Glutamatergic neuron (in vitro differentiated cells): ENCODE measurements at places on chromosomes 5 and 9. TPM values are rescaled to one million over a fixed set of nuclear protein-coding genes. Genes with fewer than 3 reads are reported as not detected.

DNA sequence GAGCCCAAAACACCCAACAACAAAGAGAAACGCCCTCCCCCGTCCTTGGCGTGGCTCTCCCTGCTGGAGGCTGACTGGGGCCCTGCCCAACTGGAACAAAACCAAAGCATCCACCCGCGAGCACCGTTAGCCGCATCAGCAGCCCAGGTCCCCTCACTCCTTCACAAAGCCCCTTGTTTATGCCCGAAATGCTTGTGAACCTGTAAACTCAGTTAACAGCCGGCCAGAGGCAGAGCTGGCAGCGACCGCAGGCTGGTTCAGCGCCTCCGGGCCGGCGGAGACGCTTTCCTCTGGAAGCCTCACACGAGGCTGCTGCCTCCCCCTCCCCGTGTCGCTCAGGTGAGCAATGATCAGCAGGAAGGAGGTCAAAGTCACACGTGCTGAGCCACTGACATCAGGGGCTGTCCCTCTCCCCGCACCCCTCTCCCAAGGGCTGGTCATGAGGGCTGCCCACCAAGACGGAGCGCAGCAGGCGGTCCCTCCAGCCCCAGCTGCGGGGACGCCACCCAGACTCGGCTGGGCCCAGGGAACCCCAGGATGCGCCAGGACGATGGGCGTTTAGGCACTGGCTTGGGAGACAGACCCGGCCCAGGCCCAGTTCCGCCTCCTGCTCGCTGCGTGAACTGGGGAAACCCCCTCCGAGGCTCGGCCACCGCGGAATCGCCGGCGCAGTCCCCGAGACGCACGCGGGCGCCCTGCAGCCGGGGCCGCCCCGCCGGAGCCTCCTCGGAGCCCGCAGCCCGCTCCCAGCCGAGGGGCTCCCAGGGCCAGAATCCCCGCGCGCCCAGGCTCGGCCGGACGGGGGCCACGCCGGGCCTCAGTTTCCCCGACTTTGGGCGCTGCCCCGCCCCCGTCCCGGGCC is 563 bp downstream of the SNAPC4 start:
- peaks cover 3% of the 10 kb centered on the region for H3K4me1 ChIP-seq
- H3K36me3 ChIP-seq = no peaks in the 10 kb centered on the region

- peaks cover 6% of the 10 kb centered on the region for H3K27me3 ChIP-seq
- H3K4me1 ChIP-seq = peaks cover 4% of the 10 kb centered on the region
- no peak for DNase-seq
- H3K27ac ChIP-seq = peak overlapping the region; percentile 98
- peak overlapping the region; percentile 99 for H3K4me3 ChIP-seq
These were observed 614 bp upstream of the CPLANE1 start for GRCh38 chr5:37249815-37250164.

DNA sequence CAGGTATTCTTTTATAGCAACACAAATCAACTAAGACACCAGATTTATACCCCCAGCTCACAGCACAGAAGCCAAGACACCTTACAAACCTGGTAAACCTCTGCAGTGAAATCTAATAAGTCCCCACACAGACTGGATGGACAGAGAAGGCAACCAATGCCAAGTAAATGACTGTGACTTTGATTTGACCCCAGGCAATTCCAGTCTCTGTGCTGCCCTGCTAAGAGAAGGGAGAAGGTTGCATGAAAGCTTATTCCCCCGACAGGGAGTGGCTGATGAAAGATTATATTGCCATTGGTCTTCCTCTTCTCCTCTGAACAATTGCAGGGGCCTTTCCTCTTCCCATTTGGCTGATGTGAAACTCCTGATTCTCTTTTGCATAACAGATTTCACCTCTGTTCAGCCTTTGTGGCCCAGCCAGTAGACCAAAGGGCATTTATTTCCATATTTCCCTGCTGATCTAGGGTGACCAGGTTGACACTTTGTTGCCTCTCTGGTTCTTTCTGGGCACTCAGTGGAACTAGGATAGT is 107.6 kb downstream of the ADRB2 start:
- H3K4me3 ChIP-seq = no peak overlapping the region
- no peak for DNase-seq
- H3K36me3 ChIP-seq = no peaks in the 10 kb centered on the region
- H3K4me1 ChIP-seq = no peaks in the 10 kb centered on the region
- H3K27ac ChIP-seq = no peak overlapping the region
- peaks cover 2% of the 10 kb centered on the region for H3K27me3 ChIP-seq

DNA sequence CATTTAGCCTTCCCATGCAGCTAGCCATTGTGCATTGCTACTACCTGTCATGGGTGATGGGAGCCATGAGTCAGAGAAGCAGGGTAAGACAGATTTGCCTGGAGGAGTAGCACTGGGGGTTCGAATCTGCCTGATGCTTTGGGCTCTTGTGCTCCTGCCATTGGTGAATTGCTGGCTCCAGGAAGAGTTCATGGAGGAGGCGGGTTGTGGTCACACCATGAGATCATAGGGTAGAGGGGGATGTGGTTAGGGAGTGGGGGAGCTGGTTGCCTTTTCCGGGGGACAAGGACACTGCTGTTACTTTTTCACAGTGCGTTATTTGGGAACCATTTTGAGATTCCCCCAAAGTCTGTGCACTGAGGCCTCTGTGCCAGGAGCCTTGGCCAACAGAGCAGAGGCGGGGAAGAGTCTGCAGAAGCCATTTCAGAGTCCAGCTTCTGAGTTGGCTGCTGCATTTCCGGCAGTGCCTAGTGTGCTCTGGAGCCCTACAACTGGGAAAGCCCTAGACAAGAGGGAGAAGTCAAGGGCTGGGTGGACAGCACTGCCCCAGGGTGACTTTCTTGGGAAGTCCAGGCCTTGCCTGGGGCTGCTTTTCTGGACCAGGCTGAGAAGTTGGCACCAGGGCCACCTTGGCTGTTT is 6.2 kb downstream of the ANGPTL2 start:
- peaks cover 26% of the 10 kb centered on the region for H3K4me1 ChIP-seq
- H3K4me3 ChIP-seq = no peak overlapping the region
- peaks cover 2% of the 10 kb centered on the region for H3K36me3 ChIP-seq
- no peak overlapping the region for H3K27ac ChIP-seq
- no peak for DNase-seq

DNA sequence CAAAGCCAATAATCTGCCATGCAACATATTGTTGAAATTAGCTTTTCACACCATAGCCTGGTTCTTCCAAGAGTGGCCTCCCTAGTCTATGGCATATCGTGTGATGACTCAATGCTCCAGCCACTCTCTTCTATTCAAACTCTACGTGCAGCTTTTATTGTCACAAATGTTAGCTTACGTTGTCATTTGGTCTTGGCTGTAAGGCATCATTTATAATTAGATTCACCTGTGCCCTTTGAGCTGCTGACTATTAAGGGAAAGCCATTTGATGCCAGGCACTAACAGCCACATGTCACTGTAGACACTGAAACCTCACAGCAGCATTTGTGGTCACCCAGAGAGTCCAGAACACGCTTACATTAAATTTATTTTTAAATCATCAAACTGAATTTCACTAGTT is 66.8 kb downstream of the APBA1 start:
- no peaks in the 10 kb centered on the region for H3K36me3 ChIP-seq
- no peaks in the 10 kb centered on the region for H3K4me1 ChIP-seq
- no peak for DNase-seq
- no peak overlapping the region for H3K27ac ChIP-seq
- no peak overlapping the region for H3K4me3 ChIP-seq
- peaks cover 3% of the 10 kb centered on the region for H3K27me3 ChIP-seq

- no peak for DNase-seq
- H3K4me3 ChIP-seq = no peak overlapping the region
- no peaks in the 10 kb centered on the region for H3K36me3 ChIP-seq
These were observed 73.0 kb upstream of the NR4A3 start for GRCh38 chr9:99748676-99749075.

DNA sequence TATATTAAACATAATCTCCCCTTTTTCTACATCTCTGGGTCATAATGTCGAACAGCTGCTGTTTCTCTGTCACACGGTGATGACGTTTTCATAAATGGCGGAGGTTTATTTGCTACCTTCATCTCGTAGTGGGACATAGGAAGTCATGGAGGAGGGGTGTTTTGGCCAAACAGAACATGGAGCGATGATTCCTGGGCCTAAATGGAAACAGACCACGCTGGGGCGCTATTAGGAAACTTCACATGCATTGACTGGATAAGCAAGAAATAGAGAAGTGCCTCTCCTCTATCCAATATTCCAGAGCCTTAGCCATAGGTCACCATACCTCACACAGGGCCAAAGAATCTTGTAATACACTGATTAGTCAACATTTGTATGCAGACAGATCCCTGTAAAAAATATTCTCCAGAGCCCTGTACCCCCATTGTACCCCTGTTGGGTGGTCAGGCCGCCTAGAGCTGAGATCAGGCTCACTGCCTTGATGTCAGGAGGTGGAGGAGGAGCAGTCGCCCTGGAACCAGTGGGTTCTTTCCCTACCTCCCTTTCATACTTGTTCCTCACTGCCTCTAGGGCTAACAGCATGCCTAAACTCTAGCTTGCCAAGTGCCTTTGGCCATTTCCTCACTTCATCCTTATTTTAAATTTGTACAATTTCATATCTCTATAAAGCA is 77.8 kb upstream of the SPIN1 start:
- no peaks in the 10 kb centered on the region for H3K27me3 ChIP-seq
- no peak overlapping the region for H3K4me3 ChIP-seq
- no peaks in the 10 kb centered on the region for H3K36me3 ChIP-seq
- no peak for DNase-seq
- H3K4me1 ChIP-seq = peaks cover 3% of the 10 kb centered on the region

DNA sequence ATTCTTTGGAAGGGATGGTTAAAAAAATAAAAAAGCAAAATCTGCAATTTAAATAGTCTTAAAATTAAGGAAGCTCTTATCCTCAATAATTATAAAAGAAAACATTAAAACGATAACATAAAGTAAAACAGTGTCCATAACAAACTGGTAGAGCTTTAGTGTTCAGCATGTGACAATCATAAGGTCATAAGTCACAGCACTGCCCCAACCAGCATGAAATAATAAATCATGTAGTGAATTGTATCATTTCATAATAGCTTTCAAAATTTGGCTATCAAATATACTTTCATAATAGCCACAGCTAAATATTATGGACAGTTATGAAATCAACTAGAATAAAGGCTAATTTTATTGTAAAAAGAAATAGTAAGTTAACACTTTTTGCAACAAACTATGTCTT is 10.0 kb downstream of the NR3C1 start:
- H3K27ac ChIP-seq = no peak overlapping the region
- DNase-seq = no peak
- H3K27me3 ChIP-seq = no peaks in the 10 kb centered on the region
- H3K4me3 ChIP-seq = no peak overlapping the region
- H3K36me3 ChIP-seq = no peaks in the 10 kb centered on the region
- no peaks in the 10 kb centered on the region for H3K4me1 ChIP-seq

GRCh38 chr5:56951946-56952691 is at the start of gene MIER3:
MIER3 (minus strand) TSS chr5:56952123; CDS start chr5:56952102, 21 bp downstream.
- H3K4me3 ChIP-seq = peak within 1 kb of the TSS; percentile 97
- H3K36me3 ChIP-seq = no peaks in the 10 kb centered on the region
- peak; percentile 88 for DNase-seq
- H3K27me3 ChIP-seq = no peaks in the 10 kb centered on the region
- peak within 1 kb of the TSS; percentile 72 for H3K27ac ChIP-seq

DNA sequence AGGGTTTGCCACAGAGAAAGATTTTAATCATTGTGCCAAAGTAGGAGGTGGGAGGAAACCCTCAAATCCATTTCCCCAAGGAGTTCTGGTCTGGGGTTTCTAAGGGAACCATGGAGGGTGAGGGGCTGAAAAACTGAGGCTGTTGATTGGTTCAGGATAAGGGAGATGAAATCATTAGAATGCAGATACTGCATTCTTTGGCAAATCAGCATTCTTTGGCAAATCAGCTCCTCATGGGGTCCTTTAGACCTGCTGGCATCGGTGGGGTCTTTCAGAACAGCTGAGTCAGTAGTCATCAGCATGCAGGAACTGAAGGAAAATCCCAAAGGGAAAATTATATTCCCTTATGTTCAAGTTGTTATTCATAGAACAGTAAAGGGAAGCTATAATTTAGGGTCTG is 585.5 kb downstream of the ISL1 start:
- no peak overlapping the region for H3K27ac ChIP-seq
- no peak overlapping the region for H3K4me3 ChIP-seq
- DNase-seq = no peak
- H3K27me3 ChIP-seq = no peaks in the 10 kb centered on the region
- H3K4me1 ChIP-seq = peaks cover 12% of the 10 kb centered on the region

- H3K4me1 ChIP-seq = no peaks in the 10 kb centered on the region
- H3K27me3 ChIP-seq = peaks cover 13% of the 10 kb centered on the region
- H3K36me3 ChIP-seq = peaks cover 4% of the 10 kb centered on the region
- H3K27ac ChIP-seq = no peak overlapping the region
- no peak overlapping the region for H3K4me3 ChIP-seq
- DNase-seq = peak; percentile 66
These were observed 21.4 kb upstream of the FLT4 start for GRCh38 chr5:180670586-180671359.

DNA sequence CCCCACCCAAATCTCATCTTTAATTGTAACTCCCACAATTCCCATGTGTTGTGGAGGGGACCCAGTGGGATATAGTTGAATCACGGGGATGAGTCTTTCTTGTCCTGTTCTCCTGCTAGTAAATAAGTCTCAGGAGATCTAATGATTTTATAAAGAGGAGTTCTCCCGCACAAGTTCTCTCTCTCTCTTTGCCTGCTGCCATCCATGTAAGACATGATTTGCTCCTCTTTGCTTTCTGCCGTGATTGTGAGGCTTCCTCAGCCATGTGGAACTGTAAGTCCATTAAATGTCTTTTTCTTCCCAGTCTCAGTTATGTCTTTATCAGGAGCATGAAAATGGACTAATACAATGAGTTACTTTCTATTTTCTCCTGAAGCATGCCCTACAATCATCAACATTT is 1158.5 kb downstream of the CDH18 start:
- no peak overlapping the region for H3K27ac ChIP-seq
- no peak for DNase-seq
- H3K36me3 ChIP-seq = peaks cover 8% of the 10 kb centered on the region
- no peaks in the 10 kb centered on the region for H3K4me1 ChIP-seq

DNA sequence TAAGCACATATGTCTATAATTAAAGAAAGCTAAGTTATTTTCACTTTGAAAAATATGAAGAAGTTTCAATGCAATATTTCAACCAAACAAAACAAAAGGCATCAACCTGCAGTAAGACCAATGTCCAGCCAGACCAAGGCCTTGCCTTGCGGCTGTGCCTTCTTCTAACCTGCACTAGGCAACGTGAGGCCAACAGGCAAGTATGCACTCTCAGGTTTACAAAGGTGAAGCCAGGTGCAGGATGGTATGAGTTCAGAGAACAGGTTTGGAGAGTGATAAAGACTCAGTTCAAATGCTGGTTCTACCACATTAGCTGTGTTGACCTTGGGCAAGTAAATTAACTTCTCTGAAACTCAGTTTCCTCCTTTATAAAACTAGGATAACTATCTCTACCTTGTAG is 79.3 kb downstream of the KLHL3 start:
- no peaks in the 10 kb centered on the region for H3K4me1 ChIP-seq
- no peaks in the 10 kb centered on the region for H3K36me3 ChIP-seq
- no peak overlapping the region for H3K27ac ChIP-seq
- DNase-seq = no peak

- H3K27ac ChIP-seq = no peak overlapping the region
- H3K4me3 ChIP-seq = peak overlapping the region; percentile 80
- peaks cover 6% of the 10 kb centered on the region for H3K4me1 ChIP-seq
- H3K36me3 ChIP-seq = no peaks in the 10 kb centered on the region
These were observed 12.5 kb downstream of the KCNT1 start for GRCh38 chr9:135714242-135715055.

PAEP gene
- not detected for total RNA-seq

GABRG2 gene
- total RNA-seq = 4.5 TPM

GABRA6 gene
- not detected for total RNA-seq

GADD45G gene
- total RNA-seq = 124 TPM

GOLGA1 gene
- 18.3 TPM for total RNA-seq
